ENCODE measurements at places on chromosomes 13 and 19. TPM values are rescaled to one million over a fixed set of nuclear protein-coding genes. Genes with fewer than 3 reads are reported as not detected.

The URAD gene
- total RNA-seq, result not detected

The ATP4B gene
- total RNA-seq, result not detected

The FFAR1 gene
- not detected for total RNA-seq

The DCLK1 gene
- total RNA-seq, result 116 TPM

The TMEM150B gene
- total RNA-seq, result not detected

The TMPRSS9 gene
- total RNA-seq, result not detected

The HPN gene
- total RNA-seq, result not detected

The HRC gene
- not detected for total RNA-seq

The RASAL3 gene
- 6.3 TPM for total RNA-seq

The CCNA1 gene
- 9.0 TPM for total RNA-seq

The SULT2A1 gene
- not detected for total RNA-seq

The VSTM1 gene
- total RNA-seq, result not detected

The C19orf38 gene
- 0.16 TPM for total RNA-seq

The ZNF700 gene
- 5.0 TPM for total RNA-seq

The ACP5 gene
- 0.19 TPM for total RNA-seq

The MUC16 gene
- not detected for total RNA-seq
